ENCODE measurements at places on chromosomes 7 and 10.

- DNase-seq, result no peak
Measured at GRCh38 chr10:45144326-45145070, 143.8 kb downstream of the ZNF22 start.

- DNase-seq, result no peak
Measured at GRCh38 chr10:106900016-106900652, 264.4 kb downstream of the SORCS1 start.

DNA sequence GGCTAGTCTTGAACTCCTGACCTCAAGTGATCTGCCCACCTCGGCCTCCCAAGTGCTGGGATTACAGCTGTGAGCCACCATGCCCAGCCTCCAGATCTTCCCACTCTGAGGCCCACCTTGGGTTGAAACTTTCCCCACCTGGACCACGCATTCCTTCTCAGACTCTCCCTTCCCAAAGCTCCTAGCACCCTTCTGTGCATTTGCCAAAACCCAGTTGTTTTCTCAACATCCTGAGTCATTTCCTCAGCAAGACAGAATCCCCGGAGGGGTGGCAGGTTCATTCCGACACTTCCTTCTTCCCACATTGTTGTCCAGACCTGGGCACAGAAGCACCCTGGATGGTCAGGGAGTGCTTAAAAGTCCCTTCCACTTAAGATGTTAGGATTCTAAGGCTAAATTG, 28.9 kb downstream of the BAG3 start:
- no peak for DNase-seq

- DNase-seq, result no peak
Measured at GRCh38 chr7:33534833-33535232, 370.5 kb upstream of the BMPER start.

DNA sequence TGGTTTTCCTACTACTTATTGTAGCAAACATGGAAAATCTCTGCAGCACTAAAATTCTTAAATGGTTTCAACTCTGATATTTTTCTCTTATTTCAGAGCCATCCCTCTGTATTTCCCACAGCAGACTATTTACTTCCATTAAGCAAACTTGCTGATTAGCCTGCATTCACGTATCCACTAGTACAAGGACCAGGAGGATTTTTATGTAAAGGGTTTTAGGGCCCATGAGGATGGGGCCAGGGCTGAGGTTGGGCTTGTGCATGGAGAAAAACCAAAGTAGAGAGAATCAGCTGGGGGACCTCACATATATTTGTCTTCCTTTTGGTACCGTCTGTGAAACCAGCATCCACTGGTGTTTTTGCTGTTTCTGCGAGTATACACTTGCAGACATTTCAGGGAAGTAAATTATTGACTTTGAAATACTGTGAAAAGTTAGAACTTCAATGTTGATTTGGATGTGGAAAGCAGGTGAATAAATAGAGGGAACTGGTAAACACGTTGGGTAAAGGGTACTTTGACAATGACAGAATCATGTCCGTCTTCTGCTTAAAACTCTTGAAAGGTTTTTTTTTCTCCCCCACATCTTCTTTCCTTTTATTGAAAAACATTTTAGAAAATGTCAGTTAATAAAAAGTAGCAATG, 44.3 kb downstream of the ERLIN1 start:
- no peak for DNase-seq

GRCh38 chr10:62112300-62112699, 156.3 kb downstream of the RTKN2 start:
- no peak for DNase-seq

DNA sequence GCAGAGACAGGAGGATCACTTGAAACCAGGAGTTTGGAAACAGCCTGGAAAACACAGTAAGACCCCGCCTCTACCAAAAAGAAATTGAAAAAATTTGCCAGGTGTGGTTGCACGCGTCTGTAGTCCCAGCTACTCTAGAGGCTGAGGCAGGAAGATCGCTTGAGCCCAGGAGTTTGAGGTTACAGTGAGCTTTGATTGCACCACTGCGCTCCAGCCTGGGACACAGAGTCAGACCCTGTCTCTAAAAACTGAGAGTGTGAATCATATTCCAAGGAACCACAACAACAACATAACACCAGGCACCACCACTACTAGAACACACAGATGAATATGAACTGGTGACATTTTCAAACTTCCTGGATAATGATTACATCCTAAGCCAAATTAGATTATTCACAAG, 324.2 kb downstream of the CALN1 start:
- no peak for DNase-seq

DNA sequence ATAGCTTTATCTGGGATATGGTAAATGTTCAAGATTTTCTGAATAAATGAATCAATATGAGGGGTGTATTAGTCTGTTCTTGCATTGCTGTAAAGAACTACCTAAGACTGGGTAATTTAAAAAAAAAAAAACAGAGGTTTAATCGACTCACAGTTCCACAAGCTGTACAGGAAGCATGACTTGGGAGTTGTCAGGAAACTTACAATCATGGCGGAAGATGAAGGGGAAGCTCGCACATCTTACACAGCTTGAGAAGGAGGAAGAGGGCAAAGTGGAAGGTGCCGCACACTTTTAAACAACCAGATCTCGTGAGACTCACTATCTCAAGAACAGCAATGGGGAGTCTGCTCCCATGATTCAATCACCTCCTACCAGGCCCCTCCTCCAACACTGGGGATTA, 32.5 kb upstream of the OTUD1 start:
- DNase-seq, result no peak

GRCh38 chr7:121755286-121755685, 117.7 kb upstream of the PTPRZ1 start:
- no peak for DNase-seq

- no peak for DNase-seq
Measured at GRCh38 chr7:157462419-157462771, 125.6 kb downstream of the DNAJB6 start.

DNA sequence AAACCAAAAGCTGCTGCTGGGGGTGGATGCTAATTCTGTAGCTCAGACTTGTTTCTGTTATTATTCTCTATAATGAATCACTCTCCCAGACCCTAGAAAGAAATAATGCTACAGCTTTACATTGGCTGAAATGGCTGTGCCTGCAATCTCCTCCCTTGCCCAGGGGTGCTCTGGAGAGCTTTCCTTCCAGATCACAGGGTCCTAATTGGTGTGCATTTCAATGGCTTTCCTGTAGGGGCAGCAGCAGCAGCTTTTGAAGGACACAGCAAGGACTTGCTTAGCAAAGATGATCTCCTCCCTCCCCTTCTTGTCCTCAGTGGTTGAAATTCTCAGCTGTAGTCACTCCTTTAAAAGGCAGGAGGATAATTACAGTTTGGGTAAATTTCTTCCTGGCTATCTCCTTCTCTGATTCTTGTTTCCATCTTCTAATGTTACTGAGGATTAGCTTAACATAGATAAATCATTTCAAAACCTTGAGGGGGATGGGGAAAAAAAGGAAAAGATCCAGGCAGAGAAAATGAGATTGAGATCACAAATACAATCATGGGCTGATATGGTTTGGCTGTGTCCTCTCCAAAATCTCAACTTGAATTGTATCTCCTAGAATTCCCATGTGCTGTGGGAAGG, 120.2 kb upstream of the CTTNBP2 start:
- DNase-seq, result no peak

DNA sequence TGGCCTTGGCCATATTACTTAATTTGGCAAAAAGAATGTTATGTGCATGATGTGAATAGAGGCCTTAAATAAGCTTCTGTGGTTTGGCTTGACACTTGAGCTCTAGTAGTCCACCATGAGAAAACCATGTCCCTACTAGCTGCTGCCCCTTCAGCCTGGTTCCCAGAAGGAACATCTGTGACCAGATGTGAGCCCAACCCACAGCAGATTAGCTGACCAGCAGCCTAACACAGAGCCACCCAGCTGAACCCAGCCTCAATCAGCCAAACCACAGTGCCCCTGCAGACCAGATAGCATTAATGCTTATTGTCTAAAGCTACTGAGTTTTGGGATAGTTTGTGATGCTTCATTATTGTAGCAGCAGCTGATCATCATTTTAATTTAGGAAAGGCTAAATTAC, 16.6 kb downstream of the JAZF1 start:
- DNase-seq, result no peak

GRCh38 chr10:76583711-76584161, 1053.9 kb downstream of the KCNMA1 start:
- DNase-seq, result no peak

DNA sequence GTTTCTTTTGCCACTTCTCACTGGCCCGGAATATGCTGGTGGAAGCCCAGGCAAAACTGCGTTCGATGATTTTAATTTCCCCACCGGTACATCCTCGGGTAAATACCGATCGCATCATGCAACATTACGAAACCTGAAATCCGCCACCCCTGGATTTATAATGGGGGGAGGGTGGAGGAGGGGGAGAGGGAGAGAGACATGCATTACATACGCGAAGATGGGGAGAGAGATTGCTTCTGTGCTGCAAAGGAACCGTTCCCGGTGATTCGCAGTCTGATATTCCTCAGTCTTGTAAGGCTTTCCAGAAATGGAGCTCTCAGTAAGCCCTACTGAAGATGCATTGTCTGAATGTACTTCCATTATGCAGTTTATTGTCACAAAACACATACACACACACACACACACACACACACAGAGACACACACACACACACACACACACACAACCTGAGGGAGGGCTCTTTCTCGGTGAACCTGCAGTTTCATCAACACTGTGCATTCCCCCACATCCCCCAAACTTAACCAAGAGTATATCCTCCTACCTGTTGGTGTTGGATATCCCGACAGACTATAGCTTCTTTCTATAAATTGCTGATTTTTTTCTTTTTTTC, 741 bp downstream of the GPR85 start:
- DNase-seq, result no peak

DNA sequence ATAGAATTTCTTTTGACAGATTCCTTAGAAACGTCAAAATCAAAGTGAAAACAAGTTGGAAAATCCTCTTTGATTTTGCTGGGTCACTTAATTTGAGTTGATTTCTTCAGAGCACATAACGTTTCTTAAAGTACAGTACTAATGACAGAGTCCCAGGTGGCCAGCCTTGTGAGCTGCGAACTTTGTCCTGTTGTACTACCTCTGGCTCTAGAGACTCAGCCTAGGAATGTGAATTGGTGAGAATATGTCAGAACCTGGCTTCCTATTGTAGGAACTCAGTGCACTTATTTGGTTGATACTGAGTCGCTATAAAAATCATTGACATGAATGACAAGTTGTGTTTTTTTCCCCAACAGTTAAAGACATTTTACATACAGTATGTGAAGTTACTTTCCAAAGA, 20.2 kb downstream of the SDK1 start:
- DNase-seq, result no peak

GRCh38 chr7:106520962-106521514, 139.9 kb downstream of the CCDC71L start:
- no peak for DNase-seq

DNA sequence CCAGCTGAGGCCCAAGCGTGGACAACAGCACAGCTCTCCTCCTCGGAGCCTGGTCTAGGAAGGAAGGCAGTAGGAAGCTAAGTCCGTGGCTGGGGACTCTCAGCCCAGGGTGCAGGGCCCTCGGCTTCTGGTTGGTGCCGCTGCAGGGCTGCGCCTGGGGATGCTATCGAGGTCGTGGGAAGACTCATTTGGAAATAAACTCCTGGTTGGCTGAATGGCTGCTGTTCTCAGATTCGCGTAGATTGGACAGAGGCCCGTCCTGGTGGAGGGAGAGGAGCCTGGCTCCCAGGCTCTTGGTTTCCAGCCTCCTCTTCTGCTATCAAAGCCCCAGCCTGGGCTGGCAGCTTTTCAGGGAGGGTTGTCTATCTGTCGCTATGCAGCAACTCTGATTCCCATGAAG, 152.6 kb upstream of the FZD8 start:
- no peak for DNase-seq

GRCh38 chr10:50407076-50407801, 155.9 kb upstream of the ASAH2 start:
- no peak for DNase-seq

DNA sequence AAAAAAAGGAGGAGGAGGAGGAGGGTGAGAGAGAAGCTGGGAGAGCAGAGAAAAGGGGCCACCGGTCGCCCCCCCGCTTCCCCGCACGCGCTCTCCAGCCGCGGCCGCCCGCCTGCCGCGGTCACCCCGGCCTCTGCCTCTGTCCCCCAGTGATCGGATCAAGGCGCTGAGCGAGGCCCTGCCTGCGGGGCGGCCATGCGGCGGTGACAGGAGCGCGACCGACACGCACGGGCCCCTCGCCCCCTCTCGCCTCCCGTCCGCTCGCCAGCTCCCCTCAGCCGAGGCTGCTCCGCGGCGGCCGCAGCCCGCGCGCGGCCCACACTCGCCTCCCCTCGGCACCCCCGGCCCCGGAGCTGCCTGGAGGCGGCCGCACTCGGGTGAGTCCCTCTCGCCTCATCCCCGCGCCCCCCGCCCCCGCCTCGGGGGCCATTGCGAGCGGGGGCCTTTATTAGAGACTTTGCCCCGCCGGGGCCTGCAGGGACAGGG, at the start of gene GTF2I:
GTF2I (plus strand) TSS at position 27 of the 486 bp plus-strand sequence. CDS start 31,411 bp downstream, outside the sequence.
- DNase-seq, result no peak

DNA sequence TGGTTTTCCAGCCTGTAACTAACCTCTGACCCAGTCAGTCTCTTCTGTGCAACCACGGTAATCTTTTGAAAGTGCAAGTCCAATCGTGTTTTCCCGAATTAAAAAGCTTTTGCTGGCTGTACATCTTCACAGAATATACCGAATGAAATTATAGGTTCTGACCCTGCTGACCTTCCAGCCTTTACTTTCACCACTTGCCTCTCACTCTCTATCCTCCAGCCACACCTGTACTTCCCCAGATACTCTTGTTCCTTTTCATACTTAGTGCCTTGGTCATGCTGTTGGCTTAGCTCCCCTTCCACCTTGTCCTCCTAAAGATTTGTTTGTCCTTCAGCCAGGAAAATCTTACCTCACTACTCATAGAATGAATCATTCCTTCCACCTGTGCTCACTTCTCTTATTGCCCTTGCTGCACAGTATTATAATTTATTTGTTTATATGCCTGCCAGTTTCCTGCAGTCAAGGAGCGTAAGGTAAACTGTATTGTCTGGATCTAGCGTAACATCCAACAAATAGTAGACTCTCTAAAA, 2.3 kb upstream of the PNPLA8 start:
- DNase-seq, result no peak

DNA sequence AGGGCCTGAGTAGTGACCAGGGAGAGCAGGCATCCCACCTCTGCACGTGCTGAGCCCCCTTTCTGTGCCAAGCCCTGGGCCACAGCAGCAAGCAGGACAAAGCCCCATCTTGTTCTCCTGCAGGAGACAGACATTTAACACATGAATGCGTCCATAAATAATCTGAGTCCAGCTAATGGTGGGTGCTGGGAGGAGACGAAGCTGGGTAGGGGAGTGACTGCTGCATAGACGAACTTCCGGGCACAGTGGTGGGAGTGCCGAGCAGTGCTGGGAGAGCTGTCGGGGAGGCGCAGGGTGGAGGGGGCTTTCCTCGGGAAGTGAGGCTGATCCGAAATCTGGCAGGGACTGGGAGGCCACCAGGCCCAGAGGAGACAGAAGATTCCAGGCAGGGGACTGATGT, 35.2 kb upstream of the SLC29A3 start:
- DNase-seq, result no peak

Measured in CD4-positive, alpha-beta T cell treated with Interleukin-6 at 100 ng/mL for 8 hours (primary cell).